Activated CD4-positive, alpha-beta T cell treated with anti-CD3 and anti-CD28 coated beads for 1 hour (primary cell): ENCODE measurements at places on chromosomes 13 and 19.
A peak's percentile ranks its signal among the peaks of the same experiment; 100 is the strongest.

DNA sequence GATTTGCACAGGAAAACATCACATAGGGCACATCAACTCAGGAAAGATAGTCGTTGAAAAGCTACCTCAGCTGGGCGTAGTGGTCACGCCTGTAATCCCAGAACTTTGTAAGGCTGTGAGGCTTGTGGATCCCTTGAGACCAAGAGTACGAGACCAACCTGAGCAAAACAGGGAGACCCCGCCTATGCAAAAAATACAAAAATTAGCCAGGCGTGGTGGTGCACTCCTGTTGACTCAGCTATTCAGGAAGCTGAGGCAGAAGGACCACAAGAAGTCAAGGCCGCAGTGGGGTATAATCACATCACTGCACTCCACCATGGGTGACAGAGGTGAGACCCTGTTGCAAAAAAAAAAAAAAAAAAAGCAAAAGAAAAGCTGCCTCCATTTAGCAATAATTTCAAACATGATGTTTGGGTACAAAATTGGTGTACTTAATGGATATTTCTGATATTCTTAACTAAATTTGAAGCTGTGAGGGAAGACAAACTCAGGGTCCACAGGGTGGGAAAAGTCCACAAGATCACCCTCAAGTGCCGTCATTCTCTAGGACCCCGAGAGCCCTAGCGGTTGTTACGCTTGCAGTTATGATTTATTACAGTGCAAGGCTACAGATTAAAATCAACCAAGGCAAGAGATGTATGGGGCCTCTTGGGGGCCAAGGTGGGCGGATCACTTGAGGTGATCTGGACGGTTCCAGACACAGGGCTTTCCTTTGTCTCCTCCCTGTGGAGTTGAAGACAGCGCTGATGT, 42.5 kb upstream of the LDLR start:
- DNase-seq, result no peak

GRCh38 chr19:5091018-5091683, 122.2 kb downstream of the KDM4B start:
- DNase-seq, result no peak

GRCh38 chr13:104008541-104009435, 942.6 kb upstream of the SLC10A2 start:
- no peak for DNase-seq

- DNase-seq, result no peak
These were observed 62.2 kb upstream of the MYCBP2 start for GRCh38 chr13:77388944-77389624.

GRCh38 chr13:74158028-74158427, 23.8 kb upstream of the KLF12 start:
- no peak for DNase-seq

DNA sequence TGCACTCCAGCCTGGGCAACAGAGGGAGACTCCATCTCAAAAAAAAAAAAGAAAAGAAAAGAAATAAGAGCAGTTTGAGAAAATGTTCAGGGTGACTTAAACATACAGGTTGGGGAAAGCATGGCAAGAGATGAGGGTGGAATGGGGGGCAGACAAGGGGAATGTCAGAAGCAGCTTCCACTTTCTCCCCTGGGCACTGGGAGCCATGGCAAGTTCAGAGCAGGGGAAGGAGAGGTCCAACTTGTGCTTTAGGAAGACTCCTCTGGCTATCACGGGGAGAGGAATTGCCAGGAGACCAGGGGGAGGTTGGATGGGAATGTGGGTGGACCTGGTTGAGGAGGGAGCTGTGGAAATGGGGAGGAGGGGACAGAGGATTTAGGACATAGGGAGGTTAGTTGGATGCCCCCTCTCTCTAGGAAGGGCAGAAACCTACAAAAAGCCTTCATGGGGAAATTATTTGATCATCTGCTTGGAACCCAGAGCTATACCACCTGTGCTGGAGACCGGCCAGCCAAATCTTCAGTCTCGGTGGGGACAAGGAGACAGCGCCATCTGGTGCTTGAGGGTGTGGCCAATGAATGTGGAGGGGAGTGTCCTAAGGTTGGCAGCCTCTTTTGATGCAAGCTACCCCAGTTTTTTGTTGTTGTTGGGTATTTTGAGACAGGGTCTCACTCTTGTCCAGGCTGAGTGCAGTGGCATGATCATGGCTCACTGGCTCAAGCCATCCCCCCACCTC, 7.3 kb upstream of the STRN4 start:
- peak; percentile 43 for DNase-seq

GRCh38 chr19:1248139-1248785, at the start of gene MIDN:
MIDN (plus strand) TSS chr19:1248583; CDS start chr19:1250297, 1,714 bp downstream.
- peak; percentile 56 for DNase-seq

DNA sequence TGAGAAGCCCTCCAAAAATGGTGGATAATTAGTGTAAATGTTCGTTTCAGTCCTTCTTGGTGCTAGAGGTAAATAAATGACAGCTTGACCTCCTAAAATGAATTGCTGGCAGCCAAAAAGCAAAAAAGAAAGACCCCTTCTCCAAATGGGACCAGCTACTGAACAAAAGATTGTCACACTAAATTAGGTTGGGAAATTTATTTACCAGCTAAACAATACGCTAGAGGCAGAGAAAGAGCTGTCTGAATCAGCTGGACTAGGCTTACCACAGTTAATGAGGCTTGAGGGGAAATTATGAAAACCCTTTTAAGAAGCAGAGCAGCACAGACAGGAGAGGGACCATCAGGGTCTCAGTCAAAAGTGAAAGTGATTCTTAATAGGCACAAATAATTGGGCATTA, 498.9 kb downstream of the SUCLA2 start:
- DNase-seq, result no peak
